ENCODE measurements at places on chromosomes 16 and 17.

- no peak for DNase-seq
These were observed 276.6 kb upstream of the TNRC6C start for GRCh38 chr17:77681861-77682260.

DNA sequence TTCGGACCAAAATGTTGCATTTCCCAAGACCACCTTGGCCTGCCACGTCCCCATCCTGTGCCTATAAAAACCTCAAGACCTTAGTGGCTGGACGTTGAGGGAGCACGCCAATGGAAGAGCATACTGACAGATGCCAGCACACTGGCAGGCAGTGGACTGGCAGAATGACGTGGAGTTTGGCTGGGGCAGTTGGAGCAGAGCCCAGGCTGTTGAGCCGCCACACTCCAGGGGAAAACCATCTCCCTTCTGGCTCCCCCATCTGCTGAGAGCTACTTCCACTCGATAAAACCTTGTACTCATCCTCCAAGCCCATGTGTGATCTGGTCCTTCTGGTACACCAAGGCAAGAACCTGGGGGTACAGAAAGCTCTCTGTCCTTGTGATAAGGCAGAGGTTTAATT lies 494.1 kb downstream of the CDH11 start:
- peak; percentile 7 for DNase-seq

GRCh38 chr17:2232244-2232638 lies 71.3 kb downstream of the SMG6 start:
- no peak for DNase-seq

- DNase-seq: no peak
These were observed 398.5 kb downstream of the ZFHX3 start for GRCh38 chr16:72649254-72649944.

GRCh38 chr16:2687531-2688308 lies 5.4 kb downstream of the KCTD5 start:
- DNase-seq: no peak

DNA sequence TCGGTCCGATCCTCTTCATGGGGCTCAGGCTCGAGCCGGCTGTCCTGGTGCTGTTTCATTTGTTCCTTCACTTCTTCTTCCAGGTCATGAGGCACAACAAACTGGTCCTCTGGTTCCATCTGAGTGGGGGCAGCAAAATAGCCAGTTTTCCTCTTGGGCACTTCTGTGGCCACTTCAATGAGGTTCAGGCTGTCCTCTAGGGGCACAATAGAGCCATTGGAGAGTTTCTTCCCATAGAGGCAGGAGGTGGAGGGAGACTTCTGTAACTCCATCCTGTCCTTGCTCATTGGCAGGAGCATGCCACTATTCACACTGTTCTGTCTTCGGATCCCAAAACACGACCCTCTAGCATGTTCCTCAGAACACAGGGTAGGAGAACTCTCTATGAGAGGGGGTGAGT lies 22.9 kb downstream of the MARVELD3 start:
- no peak for DNase-seq

DNA sequence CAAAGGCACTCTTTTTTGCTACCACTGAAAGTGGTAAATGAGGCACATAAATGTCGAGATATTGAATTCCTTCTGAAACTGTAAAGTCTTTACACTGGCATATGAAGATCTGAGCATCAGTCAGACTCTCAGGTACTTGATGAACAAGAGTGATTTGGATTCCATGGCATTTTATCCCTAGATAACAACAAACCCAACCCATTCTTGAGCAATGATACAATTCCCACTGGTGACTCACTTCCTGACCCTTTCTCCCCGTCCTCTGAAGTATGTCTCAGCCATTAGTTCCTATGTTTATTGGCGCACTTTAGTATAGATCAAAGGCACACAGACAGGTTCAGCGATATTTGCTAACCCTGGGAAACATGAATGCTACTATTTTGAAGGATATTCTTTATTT lies 147.0 kb upstream of the RBFOX1 start:
- no peak for DNase-seq

DNA sequence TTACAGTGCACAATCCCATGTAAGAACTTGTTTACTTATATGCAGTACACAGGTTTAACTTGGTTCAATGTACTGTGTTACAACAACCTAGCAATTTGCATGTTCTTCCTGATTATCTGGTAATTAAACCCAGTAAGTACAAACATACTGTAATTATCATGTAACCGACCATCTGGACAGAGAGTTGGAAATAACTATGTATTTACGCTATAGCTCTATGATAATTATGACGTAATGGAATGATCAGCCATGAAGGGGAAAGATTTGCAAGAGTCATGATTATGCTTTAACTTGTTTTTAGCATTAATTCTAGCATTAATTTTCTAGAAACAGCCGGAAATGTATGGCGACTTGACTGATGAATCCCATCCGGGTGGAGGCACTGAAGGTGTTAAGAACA lies 74.8 kb upstream of the SALL1 start:
- no peak for DNase-seq

DNA sequence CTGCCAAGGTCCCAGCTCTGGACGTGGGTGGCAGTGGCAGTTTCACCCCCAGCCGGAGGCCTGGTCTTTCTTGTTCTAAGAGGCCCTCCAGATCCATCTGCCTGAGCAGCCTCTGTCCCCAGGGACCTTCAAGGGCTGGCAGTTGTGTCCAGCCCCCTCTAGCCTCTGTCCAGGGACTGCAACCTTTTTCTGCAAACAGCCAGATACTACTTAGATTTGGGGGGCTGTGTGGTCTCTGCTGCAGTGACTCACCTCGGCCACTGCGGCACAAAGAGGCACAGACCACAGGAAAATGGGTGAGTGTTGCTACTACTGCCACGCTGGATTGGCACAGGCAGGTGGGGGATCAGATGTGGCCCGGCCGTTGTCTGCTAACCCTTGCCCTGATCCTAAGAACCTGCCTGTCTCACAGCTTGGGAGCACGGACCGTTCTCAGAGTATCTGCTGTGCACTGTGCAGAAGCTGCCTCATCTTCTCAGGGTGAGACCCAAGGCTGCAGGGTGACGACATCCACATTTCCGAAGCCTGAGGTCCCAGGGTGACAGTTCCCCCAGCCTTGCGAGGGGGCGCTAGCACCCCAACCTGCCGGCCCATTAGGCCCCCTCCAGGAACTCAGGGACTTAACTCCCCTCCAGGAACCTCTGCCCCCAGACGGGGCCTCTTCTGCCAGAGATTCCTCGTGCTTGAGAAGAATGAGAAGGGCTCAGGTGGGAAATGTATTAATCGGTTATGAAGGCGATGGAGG lies 27.6 kb downstream of the MXRA7 start:
- no peak for DNase-seq

- no peak for DNase-seq
These were observed 29.9 kb downstream of the PLCG2 start for GRCh38 chr16:81808933-81809480.

- no peak for DNase-seq
These were observed 188.0 kb downstream of the SOX9 start for GRCh38 chr17:72308744-72309385.

DNA sequence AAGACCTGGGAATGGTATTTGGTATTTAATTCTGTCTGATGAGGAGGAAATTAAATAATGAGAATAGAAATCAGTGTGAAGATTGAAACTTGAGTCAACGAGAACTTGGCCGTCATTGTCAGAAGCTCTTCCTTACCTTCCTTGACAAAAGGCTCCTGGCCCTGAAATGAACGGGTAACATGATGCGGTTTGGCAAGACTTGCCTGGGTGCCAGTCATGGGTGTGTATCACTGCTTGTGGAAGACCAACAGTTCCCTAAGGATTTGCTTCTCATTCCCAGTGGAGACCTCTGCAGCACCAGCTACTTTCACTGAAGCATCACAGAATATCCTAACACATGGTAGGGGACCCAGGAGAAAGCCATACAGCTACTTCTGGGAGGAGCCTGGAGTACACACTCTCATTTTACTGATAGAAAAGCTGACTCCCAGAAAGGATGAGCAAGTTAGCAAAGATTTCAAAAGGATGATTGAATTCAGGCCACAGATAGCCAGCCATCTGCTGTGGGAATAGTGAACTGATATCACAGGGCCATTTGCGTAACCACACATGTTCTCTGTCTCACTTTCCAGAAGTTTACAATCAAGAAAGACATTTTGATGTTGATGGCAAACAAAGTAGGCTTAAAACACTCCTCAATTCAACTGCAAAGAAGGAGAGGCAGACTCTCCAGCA lies 258.1 kb upstream of the SALL1 start:
- no peak for DNase-seq

GRCh38 chr17:42133461-42134041 lies 10.9 kb downstream of the HSPB9 start:
- DNase-seq: no peak

GRCh38 chr17:291587-291986 lies 61.0 kb downstream of the RPH3AL start:
- DNase-seq: no peak

DNA sequence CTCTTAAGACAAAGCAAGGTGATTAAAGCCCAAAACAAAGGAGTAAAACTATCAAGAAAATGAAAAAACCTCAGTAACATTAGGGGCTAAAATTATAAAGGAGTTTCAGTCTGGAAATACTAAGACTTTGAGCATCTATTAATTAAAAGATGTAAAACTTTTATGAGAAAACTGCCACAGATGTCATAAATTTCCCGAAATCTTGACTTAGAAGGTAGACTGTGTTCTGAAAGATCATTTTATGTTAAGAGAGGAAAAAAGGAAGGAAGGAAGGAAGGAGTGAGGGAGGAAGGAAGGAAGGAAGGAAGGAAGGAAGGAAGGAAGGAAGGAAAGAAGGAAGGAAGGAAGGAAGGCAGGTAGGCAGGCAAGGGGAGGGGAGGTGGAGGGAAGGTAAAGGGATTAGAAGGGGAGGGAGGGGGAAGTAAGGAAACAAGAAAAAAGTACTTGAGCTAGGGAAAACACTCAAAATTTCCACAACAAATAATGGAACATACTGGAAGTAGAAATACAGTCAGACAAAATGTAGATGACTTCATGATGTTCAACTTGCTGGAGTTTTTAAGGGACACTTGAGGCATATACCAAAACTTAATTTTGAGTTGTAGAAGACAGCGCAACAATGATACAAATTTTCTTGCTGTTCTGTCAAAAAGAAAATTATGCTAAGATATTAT lies 2.0 kb downstream of the KRTAP4-5 start:
- no peak for DNase-seq

DNA sequence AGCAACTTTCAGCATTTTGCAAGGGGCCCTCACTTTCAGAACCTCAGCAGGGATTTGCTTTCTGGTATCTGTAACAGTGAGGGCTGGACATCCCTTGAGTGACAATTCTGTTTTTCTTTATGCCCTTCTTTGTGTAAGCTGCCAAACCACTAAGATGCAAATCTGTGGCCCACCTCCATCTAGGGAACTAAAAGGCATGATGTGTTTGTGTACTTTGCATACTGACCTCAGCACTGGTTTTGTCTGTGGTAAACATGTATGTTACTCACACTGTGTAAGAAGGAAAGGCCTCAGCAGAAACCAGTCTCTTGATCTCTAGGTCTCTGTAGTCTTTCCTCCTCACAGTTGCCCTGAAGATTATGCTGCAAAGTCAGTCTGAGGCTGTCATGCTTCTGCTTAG lies 396.6 kb upstream of the DYNLRB2 start:
- no peak for DNase-seq

GRCh38 chr17:2442166-2442565 lies 41.3 kb upstream of the MNT start:
- DNase-seq: no peak

DNA sequence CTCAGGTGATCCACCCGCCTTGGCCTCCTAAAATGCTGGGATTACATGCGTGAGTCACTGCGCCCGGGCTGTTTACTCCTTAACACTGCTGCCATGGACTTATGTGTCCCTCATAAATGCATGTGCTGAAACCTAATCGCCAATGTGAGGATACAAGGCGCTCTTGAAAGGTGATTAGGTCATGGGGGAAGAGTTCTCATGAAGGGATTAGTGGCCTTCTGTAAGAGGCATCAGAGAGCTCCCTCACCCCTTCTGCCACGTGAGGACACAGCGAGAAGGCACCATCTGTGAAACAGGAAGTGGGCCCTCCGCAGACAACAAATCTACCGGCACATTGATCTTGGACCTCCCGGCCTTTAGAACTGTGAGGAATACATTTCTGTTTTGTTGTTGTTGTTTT lies 19.1 kb downstream of the ITPRIPL2 start:
- DNase-seq: no peak

DNA sequence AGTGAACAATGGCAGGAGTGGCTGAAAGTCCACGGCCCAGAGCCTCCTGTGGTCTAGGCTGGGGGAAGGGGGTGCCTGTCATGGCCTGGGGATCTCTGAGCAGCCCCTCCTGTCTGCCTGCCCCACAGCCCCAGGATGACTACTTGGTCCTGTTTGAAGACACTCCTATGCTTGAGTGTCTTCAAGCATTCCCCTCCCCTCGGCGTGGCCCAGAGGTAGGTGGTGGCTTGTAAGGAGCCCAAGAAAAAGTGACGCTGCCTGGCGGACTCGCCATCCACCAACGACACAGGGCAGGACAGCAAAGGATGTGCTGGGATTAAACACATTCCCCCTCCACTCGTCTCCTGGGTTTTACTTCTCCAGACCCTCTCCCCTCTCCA lies 5.7 kb downstream of the SULT1A1 start:
- no peak for DNase-seq

DNA sequence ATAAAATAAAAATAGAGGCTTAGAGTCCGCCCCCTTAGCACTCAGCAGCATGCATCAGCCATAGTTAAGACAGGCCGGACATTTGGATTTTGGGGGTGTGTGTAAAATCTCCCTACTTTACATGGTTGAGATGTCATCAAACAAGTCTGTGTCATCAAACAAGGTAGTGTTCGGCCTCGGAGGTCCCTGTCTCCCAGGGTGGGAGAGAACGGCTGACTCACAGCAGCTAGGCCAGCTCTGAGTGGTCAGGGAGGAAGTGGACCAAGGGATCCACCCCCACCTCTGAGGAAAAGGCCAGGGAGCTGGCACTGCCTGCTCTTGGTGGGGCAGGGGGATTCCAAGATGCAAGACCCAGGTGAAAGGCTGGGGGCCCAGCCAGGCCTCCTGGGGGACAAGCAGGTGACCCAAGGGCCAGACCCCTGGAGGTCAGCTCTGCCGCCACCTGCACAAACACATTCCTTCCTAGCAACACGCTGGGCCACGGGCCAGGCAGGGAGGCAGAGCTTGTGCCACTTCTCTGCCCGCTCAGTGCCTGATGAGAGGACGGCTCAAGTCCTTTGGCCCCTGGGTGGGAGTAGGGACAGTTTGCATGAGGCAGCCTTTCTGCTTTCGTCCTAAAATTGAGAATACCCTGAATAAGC lies 28.5 kb downstream of the KIFC3 start:
- DNase-seq: no peak

- no peak for DNase-seq
These were observed 23.7 kb upstream of the MYOCD start for GRCh38 chr17:12642034-12642433.
